ENCODE measurements at places on chromosomes 11 and 22.
A peak's percentile ranks its signal among the peaks of the same experiment; 100 is the strongest.

DNA sequence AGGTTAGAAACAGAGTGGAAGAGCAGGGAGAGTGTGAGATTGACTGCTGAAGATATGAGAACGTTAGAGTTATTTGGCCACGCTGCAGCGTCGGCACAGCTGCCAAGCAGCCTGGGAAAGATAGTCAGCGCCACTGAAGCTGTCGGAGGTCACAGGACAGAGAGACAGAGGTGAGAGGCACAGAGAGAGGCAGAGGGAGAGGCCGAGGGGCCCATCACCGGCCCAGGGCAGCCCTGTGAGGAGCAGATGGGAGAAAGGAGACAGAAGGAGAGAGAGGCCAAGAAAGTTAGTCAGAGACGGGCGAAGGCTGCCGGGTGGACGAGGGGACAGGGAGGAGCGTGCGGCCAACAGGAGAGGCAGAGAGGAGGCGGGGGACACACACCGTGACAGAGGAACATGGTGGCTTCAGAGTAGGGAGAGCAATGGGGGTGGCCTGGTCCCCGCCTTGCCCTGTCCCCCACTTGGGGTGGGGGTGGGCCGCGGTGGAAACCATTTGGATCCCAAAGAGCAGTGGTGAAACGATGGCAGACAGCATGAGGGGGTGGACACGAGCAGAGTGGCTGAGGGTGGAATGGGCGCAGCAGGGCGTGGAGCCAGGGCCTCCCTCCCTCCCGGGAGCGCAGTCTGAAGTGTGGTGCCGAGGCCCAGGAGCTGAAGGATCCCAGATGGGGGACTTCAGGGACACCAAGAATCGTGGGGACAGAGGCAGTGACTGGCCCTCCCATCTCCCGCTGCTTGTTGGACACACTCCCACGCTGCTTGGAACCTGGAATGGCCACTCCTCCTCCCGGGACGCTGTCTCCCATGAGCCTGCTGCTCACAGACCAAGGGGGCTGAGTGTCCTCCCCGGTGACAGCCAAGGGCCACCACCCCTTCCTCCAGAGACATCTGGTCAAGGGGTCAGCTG, 26.6 kb downstream of the LRRC10B start:
- DNase-seq, result no peak

GRCh38 chr22:21970037-21970799, 12.4 kb downstream of the TOP3B start:
- DNase-seq, result no peak

DNA sequence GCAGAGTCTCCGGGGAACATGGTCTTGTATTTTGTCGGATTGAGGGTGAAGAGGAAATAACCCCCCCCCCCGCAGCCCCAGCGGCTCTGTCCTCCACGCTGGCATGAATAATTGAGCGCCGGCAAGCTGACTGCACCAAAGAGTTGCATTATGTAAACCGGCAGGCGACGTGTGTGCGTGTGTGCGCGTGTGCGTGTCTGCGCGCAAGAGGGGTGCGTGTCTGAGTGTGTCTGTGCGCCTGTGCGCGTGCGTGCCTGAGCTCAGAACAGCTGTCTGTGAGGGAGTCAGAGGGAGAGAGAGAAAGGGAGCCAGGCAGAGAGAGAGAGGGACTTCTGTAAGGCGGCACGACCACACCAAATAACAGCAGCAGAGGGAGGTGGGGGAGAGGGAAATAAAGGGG, 94.4 kb downstream of the SCN3B start:
- peak; percentile 38 for DNase-seq

DNA sequence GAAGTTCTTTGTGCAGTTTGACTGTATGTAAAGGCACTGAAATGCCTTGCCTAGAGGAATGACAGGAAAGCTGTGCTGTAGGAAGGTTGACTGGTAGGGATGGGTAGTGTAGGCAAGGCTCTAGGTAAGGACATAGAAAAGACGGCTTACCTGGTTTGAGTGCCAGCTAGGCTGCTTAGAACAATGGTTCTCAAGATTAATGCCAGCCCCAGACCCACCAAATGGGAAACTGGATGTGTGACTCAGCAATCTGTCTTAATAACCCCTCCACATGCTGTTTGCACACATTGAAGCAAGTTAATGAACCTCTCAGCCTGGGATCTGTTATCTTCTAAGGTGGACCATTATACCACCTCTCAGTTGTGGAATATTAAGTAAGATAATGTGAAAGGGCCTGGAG, 3.7 kb downstream of the RPS3 start:
- DNase-seq, result no peak

- no peak for DNase-seq
These were observed 12.8 kb downstream of the TTLL12 start for GRCh38 chr22:43173976-43174720.

DNA sequence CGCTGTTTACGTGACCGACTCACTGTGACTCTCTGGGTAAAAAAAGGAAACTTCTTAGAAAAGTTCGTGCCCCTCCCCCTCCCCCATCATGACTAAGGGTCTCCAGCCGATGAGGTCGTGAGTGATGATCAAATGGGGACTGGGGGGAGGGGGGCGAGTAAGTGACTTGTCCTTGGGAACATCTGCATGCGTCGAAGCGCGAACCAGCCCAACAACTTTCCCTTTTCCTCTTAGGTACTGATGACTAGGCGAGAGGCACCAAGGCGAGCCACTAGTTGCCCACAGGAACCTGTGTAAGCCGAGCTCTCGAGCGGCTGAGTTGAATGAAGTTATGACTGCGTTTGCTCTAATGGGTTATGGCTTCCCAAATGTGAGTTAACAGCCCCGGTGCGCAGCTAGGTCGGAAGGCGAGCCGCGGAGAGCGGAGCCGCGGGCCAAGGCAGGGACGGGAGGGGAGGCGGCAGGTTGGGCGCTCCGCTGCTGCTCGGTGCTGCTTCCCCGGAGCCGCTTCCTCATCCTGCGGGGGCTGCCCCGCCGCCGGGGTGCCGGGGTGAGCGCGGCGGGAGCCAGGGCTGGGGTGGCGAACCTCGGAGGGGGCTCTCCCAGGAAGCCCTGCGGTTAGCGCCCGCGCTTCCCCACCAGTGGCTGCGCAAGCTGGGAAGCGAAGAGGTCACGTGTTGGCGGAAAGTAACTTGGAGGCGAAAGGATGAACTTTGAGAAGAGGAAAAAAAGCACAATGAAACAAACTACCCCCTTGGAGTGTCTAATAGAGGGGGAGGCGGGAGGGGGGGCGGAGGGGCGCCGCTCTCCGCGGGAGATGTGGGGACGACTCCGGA, 22.1 kb upstream of the BDNF start:
- DNase-seq, result no peak

- no peak for DNase-seq
These were observed 510.4 kb downstream of the NELL1 start for GRCh38 chr11:21179770-21180169.

- no peak for DNase-seq
These were observed 270.5 kb upstream of the B3GAT1 start for GRCh38 chr11:134682577-134682976.

DNA sequence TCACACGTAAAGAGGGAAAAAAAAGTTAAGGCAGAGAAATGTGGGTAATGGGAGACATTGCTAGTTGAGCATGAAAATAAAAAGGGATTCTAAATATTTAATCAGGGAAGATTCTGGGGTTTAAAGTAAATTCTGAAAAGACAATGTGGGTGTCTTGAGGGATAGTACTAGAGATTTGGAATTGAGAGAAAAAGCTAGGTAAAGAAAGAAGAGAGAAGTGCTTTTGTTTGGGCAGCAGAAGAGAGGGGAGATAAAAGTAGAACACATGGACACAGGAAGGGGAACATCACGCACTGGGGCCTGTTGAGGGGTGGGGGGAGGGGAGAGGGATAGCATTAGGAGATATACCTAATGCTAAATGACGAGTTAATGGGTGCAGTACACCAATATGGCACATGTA, 3.5 kb upstream of the YPEL4 start:
- DNase-seq, result no peak

- no peak for DNase-seq
These were observed 13.0 kb downstream of the TBX1 start for GRCh38 chr22:19773470-19774040.

- DNase-seq, result no peak
These were observed 45.8 kb upstream of the TH start for GRCh38 chr11:2217211-2218030.

DNA sequence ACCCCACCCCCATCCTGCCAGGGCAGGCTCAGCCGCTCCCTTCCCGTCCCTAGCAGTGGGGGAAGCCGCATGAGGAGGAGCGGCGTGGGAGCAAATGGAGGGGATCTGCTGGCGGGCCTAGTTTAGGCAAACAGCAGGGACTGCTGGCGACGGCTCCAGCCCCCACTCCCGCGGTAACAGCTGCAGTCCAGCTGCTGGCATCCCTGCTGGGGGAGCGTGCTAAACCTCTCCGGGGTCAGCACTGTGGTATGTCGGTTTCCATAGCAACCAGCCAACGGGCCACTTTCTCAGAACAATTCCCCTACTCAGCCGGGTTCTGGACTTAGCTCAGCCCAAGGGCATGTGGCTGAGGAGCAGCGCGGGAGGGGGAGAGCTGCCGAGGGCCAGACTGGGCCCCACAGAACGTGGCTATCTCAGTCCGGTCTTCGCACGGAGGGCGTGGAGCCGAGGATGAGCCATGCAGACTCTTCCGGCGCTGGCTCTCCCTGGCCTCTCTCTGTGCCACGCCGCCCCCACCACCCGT, 98.8 kb downstream of the PKNOX2 start:
- no peak for DNase-seq

GRCh38 chr22:49570032-49570848, 257.4 kb downstream of the BRD1 start:
- no peak for DNase-seq

DNA sequence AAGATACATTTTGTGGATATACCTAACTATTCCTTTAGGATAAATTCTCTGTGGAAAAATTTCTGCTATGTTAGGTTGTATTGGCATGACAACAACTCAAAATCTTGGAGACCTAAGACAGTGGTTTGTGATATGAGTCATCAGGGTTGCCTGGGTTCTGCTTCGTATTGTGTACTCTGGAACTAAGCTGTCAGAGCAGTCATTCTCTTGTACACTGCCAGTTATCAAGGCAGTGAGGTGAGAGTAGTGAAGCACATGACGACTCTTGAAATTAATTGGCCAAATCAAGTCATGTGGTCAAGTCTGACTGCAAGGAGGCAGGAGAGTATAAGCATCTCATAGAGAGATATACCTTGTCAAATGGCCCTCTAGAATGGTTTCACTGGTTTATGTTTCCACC, 104.4 kb downstream of the FANCF start:
- DNase-seq, result no peak

DNA sequence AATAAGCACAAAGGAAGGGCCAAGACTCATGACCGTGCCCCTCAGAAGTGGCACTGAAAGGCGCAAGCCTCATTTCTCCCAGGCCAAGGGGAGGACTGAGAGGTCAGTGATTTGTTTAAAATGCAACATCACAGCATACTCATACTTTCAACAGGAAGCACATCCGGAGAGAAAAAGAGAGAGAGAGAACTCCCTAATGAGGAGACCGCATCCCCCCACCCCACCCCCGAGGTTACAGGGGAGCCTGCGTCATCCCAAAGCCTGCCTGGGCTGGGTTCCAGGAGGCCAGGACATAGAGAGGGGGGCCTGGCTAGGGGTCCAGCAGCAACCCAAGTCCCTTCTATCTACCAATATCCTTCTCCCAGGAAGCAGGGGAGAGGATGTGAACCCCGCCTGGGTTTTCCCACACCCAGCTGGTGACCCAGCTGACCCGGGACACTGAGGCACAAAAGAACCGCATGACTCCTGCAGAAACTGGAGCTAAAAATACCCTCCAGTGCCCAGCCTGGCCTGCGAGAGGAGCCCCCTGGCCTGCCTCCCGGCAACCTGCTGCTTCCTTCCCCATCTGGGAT, 3.8 kb downstream of the CSNK1E start:
- DNase-seq, result no peak

- no peak for DNase-seq
These were observed 48.1 kb upstream of the HMGXB4 start for GRCh38 chr22:35209203-35209602.

GRCh38 chr11:69700278-69701140, 3.3 kb downstream of the FGF19 start:
- no peak for DNase-seq

DNA sequence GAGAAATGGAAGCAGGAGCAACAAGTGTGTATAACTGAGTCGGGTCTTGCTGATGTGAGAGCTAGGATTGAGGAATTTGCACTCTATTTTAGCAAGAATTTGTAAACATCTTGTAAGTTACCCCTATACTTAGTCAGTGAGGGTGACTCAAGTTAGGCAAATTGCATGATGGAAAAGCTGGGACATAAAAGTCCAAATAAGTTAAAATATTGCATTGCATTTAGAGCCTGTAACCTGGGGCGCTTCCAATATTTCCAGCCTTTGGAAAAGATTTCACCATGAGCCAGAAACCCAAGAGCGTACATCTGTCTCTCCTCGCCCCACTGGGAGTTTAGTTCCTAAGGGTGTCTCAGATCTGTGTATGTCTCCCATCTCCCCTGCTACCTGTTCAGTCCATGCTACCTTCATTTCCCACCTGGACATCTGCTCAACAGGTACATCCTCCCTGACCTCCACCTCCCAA, 37.0 kb upstream of the ACCSL start:
- no peak for DNase-seq

GRCh38 chr22:49395617-49396016, 432.1 kb downstream of the BRD1 start:
- no peak for DNase-seq

GRCh38 chr11:62190011-62190410, at the start of gene SCGB1D1:
Gene SCGB1D1 (plus strand): TSS chr11:62190216. CDS start chr11:62190285, 69 bp downstream.
- no peak for DNase-seq

DNA sequence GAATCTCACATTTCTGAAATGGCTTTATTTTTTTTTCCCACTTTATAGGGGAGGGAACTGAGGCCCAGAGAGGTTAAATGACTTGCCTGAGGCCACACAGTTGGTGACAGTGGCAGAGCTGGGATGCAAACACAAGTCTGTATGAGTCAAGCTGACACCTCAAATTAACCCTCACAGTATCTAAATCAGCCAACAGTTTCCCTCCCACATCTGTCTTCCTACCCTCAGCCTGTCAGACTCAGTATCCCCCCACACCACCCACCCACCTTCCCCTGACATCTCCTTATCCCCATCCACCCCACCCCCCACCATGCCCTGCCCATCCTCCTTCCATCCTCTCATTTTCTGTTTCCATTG, 95.2 kb downstream of the TP53I11 start:
- DNase-seq, result no peak

DNA sequence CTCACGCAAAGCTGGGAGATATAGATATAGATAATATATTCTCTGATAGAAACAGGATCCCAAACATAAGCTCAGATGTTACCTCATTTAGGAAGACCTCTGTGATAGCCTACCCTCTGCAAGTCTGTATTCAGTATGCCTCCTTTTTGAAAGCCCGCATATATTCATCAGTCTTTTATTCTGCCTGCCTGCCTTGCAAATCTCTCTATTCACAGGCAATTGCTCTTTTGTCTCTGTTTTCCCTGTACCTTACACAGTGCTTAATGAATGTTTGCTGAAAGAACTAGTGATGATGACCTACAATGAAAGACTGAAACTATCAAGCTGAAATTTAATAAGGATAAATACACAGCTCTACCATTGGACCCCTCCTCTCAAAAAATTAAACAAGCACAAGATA, 18.4 kb downstream of the DEUP1 start:
- DNase-seq, result no peak

All from inflammatory macrophage treated with lipopolysaccharide for 4 hours (primary cell).